Lung microvascular endothelial cell (primary cell): ENCODE measurements at places on chromosomes 2 and 18. TPM values are rescaled to one million over a fixed set of nuclear protein-coding genes. Genes with fewer than 3 reads are reported as not detected.

DNA sequence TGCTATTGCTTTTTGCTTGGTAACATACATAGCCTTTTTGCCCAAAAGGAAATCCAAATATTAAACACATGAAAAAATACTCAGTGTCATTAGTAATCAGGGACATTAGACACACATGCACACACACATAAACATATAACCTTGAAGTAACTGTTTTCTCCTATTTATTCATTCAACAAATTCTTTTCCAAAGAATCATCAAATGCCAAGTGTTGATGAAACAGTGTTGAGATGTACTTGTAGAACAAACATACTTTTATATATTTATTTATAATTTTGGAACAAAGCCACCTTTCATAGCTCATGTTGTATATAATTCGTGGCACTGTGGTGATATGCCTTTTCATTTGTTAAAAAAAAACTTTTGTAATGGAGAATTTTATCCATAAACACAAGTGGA lies 81.0 kb downstream of the APLF start:
- DNase-seq, result no peak

- no peak for DNase-seq
These were observed 12.5 kb downstream of the FIGN start for GRCh38 chr2:163723348-163723747.

DNA sequence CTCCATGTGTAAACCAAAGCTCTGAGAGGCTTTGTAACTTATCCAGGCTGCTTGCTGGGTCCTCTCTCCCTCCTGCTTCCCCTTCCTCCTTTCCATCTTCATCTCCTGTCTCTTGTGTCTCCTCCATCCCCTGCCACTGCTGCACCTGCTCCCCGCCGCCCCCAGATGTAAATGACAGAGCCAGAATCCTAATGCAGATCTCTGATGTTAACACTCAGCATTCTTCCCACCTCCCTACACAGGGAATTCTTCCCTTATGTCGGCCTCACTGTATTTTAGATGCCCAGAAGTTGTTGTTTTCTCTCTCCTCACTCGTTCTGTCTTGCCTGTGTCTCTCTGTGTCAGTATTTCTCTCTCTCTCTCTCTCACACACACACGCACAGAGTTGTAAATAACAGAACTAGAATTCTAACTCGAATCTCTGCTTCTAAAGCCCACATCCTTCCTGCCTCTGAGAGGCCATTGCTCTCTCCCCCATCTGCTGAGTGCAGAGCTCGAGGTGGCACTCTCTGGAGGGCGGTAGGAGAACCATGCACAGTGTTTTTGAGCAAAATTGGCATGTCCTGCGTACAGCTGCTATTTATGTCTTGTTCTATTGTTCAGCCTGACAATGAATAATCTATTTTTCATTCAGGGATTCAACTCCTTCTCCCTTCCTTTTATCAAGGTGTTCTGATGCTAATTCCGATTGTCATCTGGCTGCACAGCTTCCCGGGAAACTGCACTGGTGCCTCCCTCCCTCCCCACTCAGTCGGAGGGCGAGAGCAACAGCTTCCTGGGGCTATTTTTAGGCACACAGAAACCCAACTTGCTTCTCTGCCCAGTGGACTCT lies 219.9 kb downstream of the SH3RF3 start:
- DNase-seq, result peak; percentile 60

DNA sequence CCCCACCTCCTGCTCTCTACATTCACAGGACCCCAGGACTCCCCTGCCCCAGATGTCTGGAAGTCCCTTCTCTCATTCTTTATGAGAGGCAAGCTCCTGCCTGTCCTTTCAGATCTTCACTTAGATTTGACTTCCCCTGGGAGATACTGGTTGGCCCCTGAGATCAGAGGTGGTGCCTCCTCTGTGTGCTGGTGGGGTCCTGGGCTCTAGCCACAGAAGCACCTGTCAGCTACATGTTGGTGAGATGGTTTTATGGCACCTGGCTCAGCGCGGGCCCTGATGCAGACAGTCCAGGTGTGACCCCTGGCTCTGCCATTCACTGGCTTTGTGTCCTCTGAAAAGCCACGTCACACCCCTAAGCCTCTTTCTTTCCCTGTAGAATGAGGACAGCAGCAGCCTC lies 369.6 kb upstream of the ID2 start:
- DNase-seq, result no peak

- DNase-seq, result no peak
These were observed 519.2 kb upstream of the MYT1L start for GRCh38 chr2:2850218-2850755.

DNA sequence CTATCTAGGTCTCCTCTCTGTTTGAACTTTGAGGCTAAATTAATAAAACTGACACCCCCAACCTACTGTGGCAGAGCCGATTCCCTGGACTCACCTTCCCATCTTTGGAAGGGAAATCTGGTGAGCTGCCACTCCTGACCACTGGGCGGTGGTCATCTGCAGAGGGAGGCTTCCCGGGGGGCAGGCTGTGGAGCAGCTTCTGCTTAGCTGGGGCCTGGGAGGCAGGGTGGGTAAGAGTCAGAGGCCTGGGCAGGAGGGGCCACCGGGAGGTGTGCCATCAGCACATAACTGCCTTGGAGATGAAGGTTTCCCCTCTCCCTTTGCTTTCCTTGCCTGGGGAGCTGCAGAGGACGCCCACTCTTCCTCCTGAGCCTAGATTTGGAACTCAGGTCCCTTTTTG lies 2.3 kb upstream of the NPPC start:
- DNase-seq, result peak; percentile 14

DNA sequence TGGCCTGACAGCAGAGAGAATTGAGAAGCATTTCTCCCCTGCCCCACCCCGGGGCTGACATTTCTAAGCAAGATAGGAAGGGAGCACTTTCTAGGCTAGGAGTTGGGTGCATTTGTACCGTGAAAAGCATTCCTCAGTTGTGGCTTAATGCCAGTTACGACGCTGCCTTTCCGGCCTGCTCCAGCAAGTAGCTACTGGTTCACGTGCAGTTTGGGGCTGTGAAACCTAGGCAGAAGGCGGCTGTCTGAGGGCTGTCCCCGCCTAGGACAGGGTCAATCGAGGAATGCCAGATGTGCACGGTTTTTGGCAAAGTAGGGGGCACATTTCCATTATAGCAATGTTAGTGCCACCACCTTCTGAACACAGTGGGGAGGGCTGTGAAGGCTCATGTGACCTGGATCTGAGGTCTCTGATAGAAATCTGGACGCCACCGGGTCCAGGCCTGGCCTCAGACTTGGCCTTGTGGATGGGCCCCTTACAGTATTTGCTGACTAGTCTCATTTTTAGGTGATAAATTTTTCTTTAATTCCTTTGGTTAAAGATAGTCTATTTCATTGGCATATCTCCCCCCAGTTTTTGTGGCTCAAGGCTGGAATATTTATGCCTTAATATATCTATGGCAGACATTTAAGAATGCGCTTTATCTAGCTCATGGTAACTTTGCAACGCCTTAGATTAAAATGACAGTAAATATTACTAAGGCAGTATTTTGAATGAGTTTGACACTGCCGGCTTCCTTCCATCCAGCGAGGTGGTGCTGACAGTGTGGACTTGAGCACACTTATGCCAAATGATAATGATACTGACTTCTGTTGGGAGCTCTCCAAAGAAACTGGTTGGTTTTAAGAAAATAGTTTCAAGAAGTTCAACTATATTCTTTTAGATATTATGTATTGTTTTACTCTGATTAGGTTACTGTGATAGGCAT lies 78.7 kb downstream of the LPIN1 start:
- DNase-seq, result no peak

GRCh38 chr2:239436669-239437335 lies 36.0 kb upstream of the HDAC4 start:
- no peak for DNase-seq

- no peak for DNase-seq
These were observed 219.3 kb upstream of the FOSL2 start for GRCh38 chr2:28173377-28173776.

- no peak for DNase-seq
These were observed 49.0 kb upstream of the TMEM247 start for GRCh38 chr2:46430413-46430812.

GRCh38 chr2:232544674-232545073 lies 5.2 kb downstream of the CHRNG start:
- DNase-seq, result no peak

- no peak for DNase-seq
These were observed 107.4 kb upstream of the LRRTM4 start for GRCh38 chr2:77629539-77629938.

- DNase-seq, result no peak
These were observed 476.3 kb downstream of the SOX11 start for GRCh38 chr2:6168485-6168884.

DNA sequence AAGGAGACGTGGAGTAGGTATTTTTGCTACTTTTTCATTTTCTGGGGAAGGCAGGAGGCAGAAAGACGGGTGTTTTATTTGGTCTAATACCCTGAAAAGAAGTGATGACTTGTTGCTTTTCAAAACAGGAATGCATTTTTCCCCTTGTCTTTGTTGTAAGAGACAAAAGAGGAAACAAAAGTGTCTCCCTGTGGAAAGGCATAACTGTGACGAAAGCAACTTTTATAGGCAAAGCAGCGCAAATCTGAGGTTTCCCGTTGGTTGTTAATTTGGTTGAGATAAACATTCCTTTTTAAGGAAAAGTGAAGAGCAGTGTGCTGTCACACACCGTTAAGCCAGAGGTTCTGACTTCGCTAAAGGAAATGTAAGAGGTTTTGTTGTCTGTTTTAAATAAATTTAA lies 3.4 kb downstream of the FZD7 start:
- no peak for DNase-seq

- peak; percentile 11 for DNase-seq
These were observed 16.9 kb upstream of the KIF1A start for GRCh38 chr2:240836781-240837467.

DNA sequence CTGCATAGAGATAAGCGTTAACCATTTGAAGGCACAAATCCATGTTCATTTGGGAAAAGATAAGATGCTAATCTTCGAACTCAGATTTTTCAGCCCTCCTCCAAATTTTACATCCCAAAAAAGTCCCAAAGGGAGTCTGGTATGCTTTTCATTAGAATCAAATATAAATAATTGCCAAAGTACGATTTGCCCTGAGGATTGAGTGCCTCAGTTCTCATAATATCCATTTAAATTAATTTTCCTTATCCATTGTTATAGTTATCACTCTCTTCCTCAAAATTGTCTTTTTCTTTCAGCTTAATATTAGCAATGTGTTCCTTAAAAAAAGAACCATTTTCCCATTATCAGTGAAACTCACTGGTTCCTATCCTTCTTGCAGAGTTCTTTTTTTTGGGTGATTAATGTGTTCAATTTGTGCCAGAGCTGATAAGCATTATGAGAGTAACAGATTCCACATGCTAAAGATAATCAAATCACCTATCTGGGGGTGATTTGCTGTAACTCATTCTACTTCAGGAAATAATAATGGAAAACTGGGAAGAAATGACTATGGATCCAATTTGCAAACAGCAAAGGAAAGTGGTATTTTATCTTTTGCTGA lies 686 bp downstream of the HNMT start:
- peak; percentile 1 for DNase-seq

DNA sequence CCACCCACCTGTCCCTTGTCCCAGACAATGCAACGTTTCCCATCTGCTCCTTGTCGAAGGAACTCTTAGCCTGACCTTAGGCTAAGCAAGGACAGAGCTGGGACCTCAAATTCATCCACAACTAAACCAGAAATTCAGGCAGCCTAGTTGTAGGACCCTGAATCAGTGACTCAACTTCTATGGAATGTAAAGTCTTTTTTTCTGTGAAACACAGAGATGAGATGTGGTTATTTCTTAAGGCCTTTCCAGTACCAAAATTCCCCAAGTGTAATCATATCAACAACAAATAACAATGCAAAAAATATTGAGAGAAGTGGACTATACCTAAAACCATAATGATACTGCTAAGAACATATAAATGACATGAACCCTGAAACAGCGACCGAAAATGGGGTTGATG lies 46.7 kb downstream of the EN1 start:
- no peak for DNase-seq

- DNase-seq, result no peak
These were observed 35.8 kb downstream of the RBKS start for GRCh38 chr2:27854229-27854862.

DNA sequence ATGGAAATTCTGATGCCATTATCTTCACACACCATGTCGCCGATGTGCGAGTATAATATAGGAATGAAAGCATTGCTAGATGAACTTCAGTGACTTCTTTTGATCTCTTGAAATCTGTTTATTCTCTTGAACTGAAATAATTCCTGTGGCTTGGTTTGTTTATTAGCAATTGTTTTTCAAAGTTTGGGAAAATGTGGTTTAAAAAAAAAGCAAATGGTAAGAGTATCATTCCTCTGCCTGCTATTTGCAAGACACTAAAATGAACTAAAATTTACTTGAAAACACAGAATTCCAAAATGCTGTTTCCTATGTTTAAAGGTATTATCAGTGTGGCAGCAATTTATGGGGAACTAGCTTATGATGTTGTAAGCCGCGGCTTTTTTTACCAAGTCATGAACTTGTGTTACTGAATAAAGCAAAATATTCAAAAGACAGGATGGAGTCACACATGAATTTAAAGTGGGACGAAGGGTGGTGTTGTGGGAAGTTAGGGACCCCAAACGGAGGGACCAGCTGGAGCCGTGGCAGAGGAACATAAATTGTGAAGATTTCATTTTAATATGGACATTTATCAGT lies 96.4 kb downstream of the COLEC12 start:
- DNase-seq, result no peak

- no peak for DNase-seq
These were observed 3.1 kb upstream of the ARID5A start for GRCh38 chr2:96533292-96534073.

GRCh38 chr2:72929010-72929409 lies 11.7 kb downstream of the EMX1 start:
- DNase-seq, result no peak

- no peak for DNase-seq
These were observed 161.6 kb downstream of the TMEM18 start for GRCh38 chr2:515441-516127.

- DNase-seq, result peak; percentile 83
These were observed 36.0 kb upstream of the CD207 start for GRCh38 chr2:70871398-70872211.

DNA sequence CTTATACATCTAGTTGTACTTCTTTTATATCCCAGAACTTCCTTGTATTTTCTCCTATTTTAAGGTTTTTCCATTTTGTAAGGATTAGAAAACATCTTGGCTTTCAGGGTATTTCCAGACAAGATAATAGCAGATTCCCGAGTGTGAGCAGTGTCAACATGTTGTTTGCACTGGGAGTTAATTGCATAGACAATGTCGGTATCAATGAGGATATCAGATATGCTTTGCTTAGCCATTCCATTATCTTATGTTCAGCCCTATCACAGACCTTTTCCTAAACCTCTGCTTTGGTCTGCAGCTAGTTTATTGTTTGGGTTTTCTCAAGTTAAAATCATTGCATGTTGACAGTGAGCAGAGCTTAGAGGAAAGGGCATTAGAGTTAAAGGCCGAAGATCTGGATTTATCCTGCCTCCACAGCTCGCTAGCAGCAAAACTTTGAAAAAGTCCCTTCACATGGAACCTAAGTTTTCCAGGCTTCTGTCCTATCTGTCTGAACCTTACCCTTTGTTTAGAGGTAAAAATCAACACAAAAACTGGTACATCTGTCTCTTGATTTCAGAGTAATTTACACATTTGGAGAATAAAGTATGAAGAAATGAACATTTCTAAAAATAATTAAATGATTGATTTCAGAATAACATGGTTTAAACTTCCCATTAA lies 355.4 kb downstream of the KIAA1328 start:
- DNase-seq, result no peak

GRCh38 chr2:59584958-59585357 lies 968.5 kb downstream of the BCL11A start:
- no peak for DNase-seq

Gene RUFY4
- not detected in 2 replicates for total RNA-seq

Gene RAX
- total RNA-seq, result not detected in 2 replicates

Gene BMP10
- not detected in 2 replicates for total RNA-seq

Gene KCNJ3
- total RNA-seq, result not detected in 2 replicates

Gene PFN4
- under 0.01 and 0.20 TPM in 2 replicates for total RNA-seq

Gene COL4A4
- total RNA-seq, result under 0.01 TPM in 1 of 2 replicates, not detected in the other

Gene VWC2L
- total RNA-seq, result not detected in 2 replicates

Gene POTEJ
- 0.22 and 0.60 TPM in 2 replicates for total RNA-seq

Gene PTGR3
- total RNA-seq, result 5.9 and 10.3 TPM in 2 replicates
